ENCODE measurements at places on chromosomes 12 and 14. TPM values are rescaled to one million over a fixed set of nuclear protein-coding genes. Genes with fewer than 3 reads are reported as not detected.

DNA sequence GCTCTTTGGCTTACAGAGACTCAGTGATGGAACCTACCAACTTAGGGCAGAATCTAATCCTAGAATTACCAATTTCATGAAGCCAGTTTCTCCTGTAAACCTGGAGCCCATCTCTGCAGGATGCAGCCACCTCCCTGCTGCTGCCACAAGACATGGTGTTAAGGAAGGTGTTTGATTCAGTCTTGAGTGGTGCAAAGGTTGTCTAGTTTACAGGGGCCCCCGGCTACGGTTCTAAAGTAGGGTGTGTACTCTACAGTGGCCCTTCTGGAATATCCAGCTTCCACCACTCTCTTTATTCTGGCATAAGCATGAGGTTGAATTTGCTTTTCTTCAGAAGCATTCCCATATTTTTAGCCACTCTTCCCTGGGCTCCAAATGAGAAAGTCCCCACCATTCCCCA lies 154.1 kb upstream of the GRIP1 start:
- no peaks in the 10 kb centered on the region for H3K27me3 ChIP-seq
- no peak for DNase-seq
- H3K27ac ChIP-seq: no peak overlapping the region
- H3K4me3 ChIP-seq: no peak overlapping the region
- H3K36me3 ChIP-seq: no peaks in the 10 kb centered on the region

DNA sequence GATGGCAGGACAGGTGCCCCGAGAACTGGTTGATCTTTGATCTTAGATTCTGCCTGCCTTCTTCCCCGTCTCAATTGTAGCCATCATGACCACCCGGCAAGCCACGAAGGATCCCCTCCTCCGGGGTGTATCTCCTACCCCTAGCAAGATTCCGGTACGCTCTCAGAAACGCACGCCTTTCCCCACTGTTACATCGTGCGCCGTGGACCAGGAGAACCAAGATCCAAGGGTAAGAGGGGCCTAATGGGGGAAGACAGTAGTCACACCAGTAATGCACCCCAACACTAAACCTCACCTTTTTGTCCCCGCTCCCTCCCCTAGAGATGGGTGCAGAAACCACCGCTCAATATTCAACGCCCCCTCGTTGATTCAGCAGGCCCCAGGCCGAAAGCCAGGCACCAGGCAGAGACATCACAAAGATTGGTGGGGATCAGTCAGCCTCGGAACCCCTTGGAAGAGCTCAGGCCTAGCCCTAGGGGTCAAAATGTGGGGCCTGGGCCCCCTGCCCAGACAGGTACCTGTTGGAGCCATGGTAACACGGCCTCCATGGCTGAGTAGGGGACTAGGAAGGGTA lies 556 bp downstream of the TROAP start:
- peaks cover 14% of the 10 kb centered on the region for H3K27me3 ChIP-seq
- no peak for DNase-seq
- peaks cover 24% of the 10 kb centered on the region for H3K4me1 ChIP-seq
- peak overlapping the region; percentile 99 for H3K4me3 ChIP-seq

GRCh38 chr14:25150934-25151790 lies 101.2 kb upstream of the STXBP6 start:
- no peaks in the 10 kb centered on the region for H3K27me3 ChIP-seq
- no peak for DNase-seq
- no peaks in the 10 kb centered on the region for H3K36me3 ChIP-seq

DNA sequence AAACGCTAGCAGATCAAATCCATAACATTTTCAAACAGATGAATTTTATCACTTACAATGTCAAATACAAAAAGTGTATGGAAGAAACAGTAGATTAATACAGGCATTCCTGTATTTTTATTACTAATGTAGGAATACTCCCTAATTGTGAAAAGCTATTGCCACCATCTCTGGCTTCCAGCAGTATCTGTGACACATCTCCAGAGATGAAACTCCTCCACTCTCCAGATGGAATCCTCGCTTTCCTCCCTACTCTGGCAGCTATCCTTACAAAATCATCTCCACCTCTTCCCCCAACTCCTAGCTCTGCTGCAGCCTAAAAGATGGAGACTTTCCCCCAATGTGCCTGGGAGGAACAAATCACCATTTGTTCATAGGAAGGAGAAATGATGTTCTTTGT lies 211.4 kb downstream of the SSPN start:
- H3K36me3 ChIP-seq: no peaks in the 10 kb centered on the region
- no peak overlapping the region for H3K27ac ChIP-seq
- H3K27me3 ChIP-seq: no peaks in the 10 kb centered on the region
- no peak for DNase-seq
- no peaks in the 10 kb centered on the region for H3K4me1 ChIP-seq

GRCh38 chr14:58699681-58700205 lies 62.0 kb downstream of the DACT1 start:
- peaks cover 43% of the 10 kb centered on the region for H3K4me1 ChIP-seq
- H3K4me3 ChIP-seq: no peak overlapping the region
- peak overlapping the region; percentile 92 for H3K27ac ChIP-seq
- H3K27me3 ChIP-seq: no peaks in the 10 kb centered on the region
- no peaks in the 10 kb centered on the region for H3K36me3 ChIP-seq

GRCh38 chr12:24701343-24701742 lies 247.6 kb downstream of the BCAT1 start:
- peaks cover 30% of the 10 kb centered on the region for H3K4me1 ChIP-seq
- DNase-seq: no peak
- H3K4me3 ChIP-seq: no peak overlapping the region
- H3K27ac ChIP-seq: no peak overlapping the region

DNA sequence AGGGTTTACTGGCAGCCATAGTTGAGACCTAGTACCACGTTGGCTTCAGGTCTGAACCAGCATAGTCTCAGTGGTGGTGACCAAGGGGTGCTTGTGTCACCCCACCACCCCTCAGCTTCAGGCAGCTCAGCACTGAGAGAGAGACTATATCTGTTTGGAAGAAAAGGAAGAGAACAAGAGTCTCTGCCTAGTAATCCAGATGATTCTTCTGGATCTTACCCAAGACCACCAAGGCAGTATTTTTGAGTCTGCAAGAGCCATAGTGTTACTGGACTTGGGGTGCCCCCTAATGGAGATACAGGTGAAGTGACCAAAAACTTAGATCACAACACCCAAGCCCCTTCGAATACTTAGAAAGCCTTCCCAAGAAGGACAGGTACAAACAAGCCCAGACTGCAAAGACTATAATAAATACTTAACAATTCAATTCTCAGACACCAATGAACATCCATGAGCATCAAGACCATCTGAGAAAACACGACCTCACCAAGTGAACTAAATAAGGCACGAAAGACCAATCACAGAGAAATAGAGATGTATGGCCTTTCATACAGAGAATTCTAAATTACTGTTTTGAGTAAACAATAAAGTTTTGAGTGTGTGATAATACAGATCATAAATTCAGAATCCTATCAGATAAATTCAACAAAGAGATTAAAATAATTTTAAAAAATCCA lies 107.0 kb downstream of the HELB start:
- DNase-seq: peak; percentile 29
- H3K27me3 ChIP-seq: no peaks in the 10 kb centered on the region
- H3K36me3 ChIP-seq: peaks cover 18% of the 10 kb centered on the region
- no peak overlapping the region for H3K4me3 ChIP-seq
- H3K4me1 ChIP-seq: peaks cover 4% of the 10 kb centered on the region

DNA sequence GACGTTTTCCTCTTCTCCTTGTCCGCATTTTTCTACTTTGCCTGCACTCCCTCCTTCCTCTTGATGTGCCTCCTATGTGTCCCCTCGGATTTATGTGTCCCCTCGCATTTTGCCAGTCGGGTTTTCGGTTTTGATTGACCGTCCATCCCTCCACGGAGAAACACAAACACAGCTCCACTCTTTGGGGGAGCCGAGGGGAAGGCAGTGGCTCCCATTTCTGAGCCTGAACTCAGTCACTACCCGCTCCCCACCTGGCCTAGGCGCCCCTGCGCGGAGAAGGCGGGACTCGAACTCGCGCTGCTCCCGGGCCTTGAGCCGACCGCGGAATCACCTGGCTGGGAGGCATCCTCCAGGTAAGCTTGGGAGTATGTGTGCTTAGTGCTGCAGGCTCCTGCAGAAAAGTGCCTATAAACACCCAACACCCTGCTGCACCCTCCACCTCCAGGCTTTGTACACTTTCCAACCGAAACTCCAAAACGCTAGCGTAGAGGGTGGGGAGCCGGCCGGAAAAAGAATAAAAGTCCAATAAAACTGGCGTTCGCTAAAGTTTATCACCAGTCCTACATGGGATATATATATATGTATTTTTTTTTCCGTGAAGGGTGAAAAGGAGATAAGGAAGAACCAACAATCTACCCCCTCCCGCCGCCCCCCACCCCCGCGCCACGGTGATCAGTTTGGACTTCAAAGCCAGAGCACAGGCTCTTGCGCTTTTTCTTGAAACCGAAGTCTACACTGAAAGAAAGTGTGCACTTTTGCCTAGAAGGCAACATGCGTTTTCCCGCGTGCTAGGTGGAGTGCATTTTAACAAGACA lies 3.3 kb upstream of the CCND2 start:
- peaks cover 60% of the 10 kb centered on the region for H3K27me3 ChIP-seq
- no peak overlapping the region for H3K27ac ChIP-seq
- peak overlapping the region; percentile 89 for H3K4me3 ChIP-seq
- peaks cover 34% of the 10 kb centered on the region for H3K4me1 ChIP-seq
- DNase-seq: no peak

GRCh38 chr14:94119071-94119470 lies 8.5 kb downstream of the IFI27 start:
- DNase-seq: no peak
- H3K4me1 ChIP-seq: peaks cover 14% of the 10 kb centered on the region
- H3K4me3 ChIP-seq: no peak overlapping the region
- H3K36me3 ChIP-seq: no peaks in the 10 kb centered on the region

DNA sequence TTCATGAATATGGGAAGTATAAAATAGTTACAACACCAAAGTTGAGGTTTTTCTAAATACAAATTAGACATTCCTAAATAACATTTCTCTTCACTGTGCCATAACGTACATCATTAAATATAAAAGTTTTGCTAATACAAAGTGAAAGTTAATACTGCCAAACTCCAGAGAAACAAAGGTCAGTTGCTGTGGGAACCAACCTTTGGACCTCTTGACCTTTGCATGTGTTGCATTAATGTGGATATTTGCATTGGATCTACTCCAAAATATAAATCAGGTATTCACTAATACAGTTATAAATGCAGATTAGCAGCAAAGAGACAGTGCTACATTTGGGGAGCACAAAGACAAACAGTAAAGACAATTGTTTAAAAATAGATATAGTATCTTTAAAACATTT lies 366.0 kb upstream of the USP15 start:
- no peak for DNase-seq
- no peaks in the 10 kb centered on the region for H3K27me3 ChIP-seq

DNA sequence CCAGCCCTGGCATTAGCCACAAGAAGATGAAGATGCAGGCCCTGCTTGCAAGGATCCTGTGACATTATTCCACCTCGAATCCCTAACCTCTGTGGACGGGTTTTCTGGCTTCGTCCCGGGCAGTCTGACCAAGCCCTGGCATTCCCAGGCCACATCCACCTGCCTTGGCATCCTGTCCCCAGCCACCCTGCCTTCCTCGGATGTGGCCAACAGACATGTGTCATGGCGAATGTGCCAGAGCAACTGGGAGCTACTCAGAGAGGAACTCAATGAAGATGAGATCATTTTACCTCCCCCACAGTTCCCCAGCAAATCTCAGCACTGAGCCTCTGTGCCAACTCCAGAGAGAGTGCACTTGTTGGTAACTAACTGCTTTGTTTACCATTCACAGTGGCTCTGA lies 33.5 kb upstream of the KCNA5 start:
- peak overlapping the region; percentile 6 for H3K27ac ChIP-seq
- H3K27me3 ChIP-seq: peaks cover 21% of the 10 kb centered on the region
- no peak overlapping the region for H3K4me3 ChIP-seq
- DNase-seq: no peak

DNA sequence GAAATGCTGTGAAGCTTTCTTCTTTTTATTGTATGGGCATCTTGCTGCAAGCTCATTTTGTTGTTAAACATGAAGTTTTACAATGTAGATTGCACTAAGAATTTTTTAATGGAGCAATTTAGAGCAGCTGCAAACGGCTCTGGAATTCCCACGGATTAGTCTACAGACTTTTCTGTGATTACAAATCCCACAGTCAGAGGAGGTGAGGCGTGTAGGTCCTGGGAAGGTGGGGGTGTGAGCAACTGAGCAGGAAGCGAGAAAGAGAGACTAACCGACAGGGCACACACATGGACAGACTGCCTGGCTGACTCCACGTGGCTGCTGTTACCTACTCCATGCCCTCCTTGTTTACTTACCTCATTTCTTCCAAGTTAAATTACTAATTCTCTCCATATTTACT lies 348.5 kb downstream of the NPAS3 start:
- no peak overlapping the region for H3K27ac ChIP-seq
- no peak overlapping the region for H3K4me3 ChIP-seq
- peaks cover 26% of the 10 kb centered on the region for H3K4me1 ChIP-seq

- H3K36me3 ChIP-seq: peaks cover 11% of the 10 kb centered on the region
- no peak for DNase-seq
- H3K27ac ChIP-seq: no peak overlapping the region
- no peaks in the 10 kb centered on the region for H3K27me3 ChIP-seq
- H3K4me1 ChIP-seq: peaks cover 22% of the 10 kb centered on the region
Observed at GRCh38 chr12:27576667-27577347, 52.8 kb downstream of the PPFIBP1 start.

DNA sequence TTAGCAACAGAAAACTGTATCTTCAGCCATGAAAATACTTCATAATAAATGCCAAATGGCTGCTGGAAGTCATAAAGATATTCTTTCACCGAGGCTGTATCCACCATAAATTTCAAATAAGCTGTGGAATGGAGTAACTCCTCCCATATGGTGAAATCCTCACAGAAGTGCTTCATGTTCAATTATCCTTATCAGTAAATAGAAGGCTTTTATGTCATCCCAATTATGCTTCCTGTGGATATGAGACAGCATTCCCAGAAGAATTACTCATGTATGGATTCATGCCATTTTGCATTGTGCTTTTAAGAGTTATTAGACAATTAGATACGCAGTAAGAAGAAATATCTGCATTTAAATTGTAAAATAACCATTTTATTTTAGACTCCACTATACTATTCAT lies 99.0 kb downstream of the RTN1 start:
- no peak overlapping the region for H3K4me3 ChIP-seq
- no peaks in the 10 kb centered on the region for H3K27me3 ChIP-seq
- no peaks in the 10 kb centered on the region for H3K36me3 ChIP-seq
- no peak overlapping the region for H3K27ac ChIP-seq

The FGF6 gene
- not detected for total RNA-seq

The ACVRL1 gene
- total RNA-seq: 0.49 TPM

The KRT7 gene
- total RNA-seq: not detected

The LRP1-AS gene
- not detected for total RNA-seq

The USP44 gene
- total RNA-seq: 20.0 TPM

The STYK1 gene
- total RNA-seq: not detected

The IL31 gene
- not detected for total RNA-seq
